ENCODE measurements at places on chromosomes 4 and X. TPM values are rescaled to one million over a fixed set of nuclear protein-coding genes. Genes with fewer than 3 reads are reported as not detected.

DNA sequence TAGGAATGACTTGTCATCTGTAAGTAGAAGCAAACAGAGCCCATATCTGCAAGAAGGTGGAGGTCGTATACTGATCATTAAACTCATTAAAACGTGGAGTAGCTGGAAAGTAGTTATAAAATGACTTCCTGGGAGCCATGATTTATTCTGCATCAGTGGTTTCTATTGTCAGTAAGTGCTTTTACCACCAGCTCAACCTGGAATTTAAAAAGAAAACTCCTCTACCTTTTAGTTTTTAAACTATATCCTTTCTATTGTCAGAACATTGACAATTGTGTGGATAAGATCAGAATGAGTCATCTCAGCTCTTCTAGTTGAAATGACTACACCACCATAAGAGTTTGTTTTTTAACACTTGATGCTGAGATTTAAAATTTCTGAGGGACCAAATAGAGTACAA, 651.2 kb upstream of the GALNT7 start:
- DNase-seq = no peak

The ADRA2C gene
- total RNA-seq = 3.4 TPM

GRCh38 chrX:7261672-7262332, 113.8 kb upstream of the PUDP start:
- no peak for DNase-seq

The EDNRA gene
- 0.29 TPM for total RNA-seq

The ADH1C gene
- total RNA-seq = 5.8 TPM

DNA sequence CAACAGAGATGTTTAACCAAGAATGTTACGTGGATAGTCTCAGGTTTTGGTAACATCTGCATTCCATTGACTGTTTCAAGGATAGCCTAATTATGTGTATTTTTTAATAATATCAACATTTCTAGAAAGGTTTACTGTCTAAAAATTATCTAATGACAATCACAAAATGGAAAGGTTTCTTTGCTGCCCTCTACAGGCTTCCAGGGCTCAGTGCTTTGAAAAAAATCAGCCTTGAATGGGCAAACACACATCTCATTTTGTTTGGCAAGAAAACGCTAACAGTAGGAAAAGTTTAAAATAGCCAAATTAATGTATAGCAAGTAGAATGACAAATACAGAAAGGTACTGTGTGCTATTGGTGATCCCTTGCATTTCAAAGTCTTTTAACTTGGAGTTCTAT, 223.4 kb upstream of the PRPS2 start:
- DNase-seq = peak; percentile 16

- DNase-seq = no peak
Measured at GRCh38 chrX:109533631-109534030, 3.0 kb upstream of the NXT2 start.

The CITED1 gene
- total RNA-seq = not detected

GRCh38 chr4:73053974-73054480, 15.5 kb downstream of the COX18 start:
- DNase-seq = no peak
